ENCODE measurements at places on chromosomes 5 and 9.

GRCh38 chr9:136576269-136576626 is 30.4 kb upstream of the NOTCH1 start:
- no peak for DNase-seq

- DNase-seq: no peak
Measured at GRCh38 chr5:180632768-180633167, 16.6 kb downstream of the FLT4 start.

DNA sequence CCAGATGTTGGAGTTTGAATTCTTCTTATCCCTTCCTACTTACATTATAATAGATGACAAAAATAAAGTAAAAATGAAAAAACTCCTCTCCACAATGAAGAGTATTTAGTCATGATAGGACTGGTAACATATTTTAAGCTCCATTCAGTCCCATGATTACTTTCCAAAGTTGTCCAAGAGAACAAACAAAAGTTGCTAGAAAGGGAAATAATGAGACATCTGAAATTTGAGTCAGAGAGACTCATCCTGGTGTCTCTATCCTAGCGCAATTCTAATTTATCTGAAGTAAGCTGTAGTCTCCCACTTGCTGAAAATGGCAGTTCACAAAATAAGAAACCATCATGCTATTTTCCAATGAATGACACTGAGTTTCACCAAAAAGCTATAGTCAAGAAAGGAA is 152.2 kb downstream of the BNC2 start:
- DNase-seq: no peak

DNA sequence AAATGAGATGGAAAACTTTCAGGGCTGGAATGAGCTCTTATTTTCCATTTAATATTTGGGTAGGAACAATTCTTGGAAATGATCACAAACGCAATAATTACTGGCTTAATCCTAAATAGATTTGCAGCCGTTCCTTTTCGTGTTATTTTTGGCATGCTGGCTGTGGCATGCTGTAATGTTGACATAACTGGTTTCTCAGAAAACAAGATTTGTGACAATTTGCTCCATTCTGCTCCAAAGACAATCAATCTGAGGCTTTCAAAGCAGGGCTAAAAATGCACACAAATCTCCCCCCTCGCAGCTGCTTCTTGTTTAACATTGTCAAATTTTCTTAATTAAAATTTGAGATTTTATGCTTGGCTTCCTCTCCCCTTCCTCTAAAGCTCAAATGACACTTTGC is 151.2 kb downstream of the TTC39B start:
- DNase-seq: no peak

GRCh38 chr9:136239135-136239982 is 6.3 kb downstream of the QSOX2 start:
- DNase-seq: no peak

GRCh38 chr5:109452661-109453060 is 42.9 kb upstream of the PJA2 start:
- DNase-seq: no peak

DNA sequence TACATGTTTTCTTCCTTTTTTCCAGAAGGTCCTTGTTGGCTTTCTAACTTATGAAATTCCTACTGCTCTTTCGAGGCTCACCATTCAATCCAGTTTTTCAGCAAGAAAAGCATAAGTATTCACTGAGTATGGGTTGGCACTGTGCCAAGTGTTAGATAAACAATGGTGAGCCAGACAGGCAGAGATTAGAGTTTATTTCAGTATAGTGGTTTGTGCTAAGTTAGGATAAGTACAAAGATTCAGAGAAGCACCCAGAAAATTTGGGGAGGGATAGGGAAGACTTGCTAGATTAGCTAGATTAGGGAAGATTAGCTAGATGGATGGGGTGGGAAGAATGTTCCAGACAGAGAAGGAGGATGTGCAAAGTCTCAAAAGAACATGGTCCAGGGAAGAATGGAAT is 122.9 kb downstream of the OXCT1 start:
- no peak for DNase-seq

DNA sequence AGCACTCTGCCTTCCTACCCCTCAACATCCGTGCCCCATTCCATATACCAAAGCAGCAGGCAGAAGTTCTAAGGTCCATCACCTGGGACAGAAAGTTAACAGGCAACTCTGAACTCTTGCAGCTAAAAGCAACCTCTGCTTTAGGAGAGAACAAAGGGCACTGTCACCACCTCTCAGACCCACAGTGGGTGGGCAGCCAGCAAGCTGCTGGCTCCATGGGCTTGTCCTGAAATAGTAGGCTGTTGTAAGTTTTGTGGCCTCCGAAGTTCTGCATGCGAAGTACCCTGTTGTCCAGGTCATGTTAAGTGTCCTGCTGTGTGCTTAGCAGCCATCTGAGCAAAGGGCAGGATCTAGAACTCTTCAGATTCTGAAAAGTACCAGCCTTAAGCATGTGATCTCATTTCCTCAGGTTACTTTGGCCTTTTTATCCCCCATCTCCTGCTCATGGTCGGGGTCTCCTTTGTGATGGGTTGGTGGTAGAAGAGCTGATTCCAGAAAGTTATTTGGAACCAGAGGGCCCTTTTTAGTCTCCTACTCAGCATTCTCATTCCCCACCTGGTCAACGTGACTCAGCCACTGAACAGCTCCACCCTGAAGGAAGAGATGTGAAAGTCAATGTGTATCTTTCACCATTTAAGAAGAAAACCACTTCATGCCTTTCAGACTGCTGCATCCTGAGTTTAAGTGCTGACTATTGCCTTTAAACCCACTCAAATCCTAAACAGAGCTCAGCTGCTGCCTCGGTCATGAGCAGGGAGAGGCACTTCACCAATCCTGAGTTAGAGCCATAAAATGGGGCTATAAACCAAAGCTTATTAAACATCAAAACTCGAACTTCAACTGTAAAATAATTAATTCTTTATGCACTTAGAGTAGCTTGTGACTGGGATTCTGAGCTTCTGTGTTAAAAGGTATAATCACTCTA is 121.4 kb downstream of the DPYSL3 start:
- DNase-seq: no peak

DNA sequence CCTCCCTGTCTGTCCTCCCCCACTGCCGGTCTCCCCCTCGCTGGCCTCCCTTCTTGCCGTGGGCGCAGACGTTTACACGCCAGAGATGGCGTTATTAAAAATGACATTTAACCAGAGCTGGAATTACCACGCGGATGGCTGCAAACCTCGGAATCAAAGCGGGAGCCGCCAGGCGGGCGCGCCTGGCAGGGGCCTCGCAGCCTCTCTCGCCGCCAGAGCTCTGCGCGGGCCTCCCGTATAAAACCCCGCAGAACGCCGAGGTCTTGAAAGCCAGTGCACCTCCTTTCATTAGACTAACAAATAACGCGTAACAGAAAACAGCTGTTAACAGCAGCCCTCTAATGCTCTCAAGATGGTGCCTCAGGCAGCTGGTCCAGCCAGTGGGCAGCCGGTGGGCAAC is 10.2 kb downstream of the PRRX2 start:
- no peak for DNase-seq

Measured in BJ (cell line).